ENCODE measurements at places on chromosomes 2 and 18.

GRCh38 chr18:6022074-6022444, 126.7 kb upstream of the TMEM200C start:
- DNase-seq = no peak

DNA sequence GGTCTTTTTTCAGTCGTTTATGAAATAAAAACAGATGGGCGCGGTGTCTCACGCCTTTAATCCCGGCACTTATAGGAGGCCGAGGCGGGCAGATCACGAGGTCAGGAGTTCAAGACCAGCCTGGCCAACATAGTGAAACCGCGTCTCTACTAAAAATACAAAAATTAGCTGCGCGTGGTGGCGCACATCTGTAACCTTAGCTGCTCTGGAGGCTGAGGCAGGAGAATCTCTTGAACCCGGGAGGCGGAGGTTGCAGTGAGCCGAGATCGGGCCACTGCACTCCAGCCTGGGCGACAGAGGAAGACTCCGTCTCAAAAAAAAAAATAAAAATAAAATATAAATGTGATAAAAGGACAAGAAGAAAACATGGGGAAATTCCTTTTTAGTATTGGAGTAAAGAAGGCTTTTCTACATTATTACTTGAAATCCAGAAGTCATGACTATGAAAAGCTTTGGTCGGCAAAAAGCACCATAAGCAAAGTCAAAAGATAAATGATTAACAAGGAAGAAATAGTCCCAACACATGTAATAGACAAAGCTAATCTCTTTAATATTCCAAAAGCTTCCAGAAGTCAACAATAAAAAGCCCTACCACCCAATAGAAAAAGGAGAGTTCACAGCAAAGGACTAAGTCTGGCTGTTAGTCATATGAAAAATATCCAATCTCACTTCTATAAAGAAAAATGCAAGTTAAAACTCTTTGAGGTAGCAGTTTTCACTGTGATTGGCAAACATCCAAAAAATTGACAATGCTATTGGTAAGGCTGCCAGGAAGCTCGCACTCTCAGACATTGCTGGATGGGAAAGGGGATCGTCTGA, 1.4 kb upstream of the FAM168B start:
- DNase-seq = no peak

- no peak for DNase-seq
Measured at GRCh38 chr2:233974530-233975071, 57.4 kb downstream of the TRPM8 start.

DNA sequence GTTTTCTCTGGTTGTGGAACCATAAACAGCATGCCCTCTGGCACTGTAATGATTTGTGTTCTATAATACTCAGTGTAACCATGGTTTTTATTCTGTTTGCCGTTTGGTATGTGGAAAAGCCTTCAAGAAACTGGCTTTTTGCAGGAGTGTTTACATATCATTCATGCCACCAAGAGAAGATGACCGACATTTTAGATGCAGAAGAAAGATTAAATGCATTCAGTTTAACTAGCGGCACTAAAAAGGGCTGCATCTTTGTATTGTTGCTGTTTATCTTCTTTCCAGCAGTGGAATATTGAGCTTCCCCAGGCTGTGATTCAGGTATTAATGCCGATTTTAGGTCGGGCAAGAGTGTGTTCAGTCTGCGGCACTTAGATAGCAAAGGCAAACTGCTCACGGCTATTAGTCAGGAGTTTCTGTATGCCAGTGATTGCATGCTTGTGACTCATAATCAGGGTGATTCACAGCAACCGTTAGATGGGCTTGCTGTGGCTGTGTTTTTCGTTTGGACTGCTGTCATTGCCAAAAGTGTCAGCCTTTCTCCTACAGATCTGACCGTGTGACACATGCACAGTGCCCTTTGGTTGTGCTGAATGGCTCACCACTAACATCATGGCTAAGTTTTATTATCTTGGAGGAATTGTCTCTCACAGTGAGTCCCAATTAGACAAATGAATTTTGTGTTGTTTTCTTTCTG, 479.7 kb downstream of the PARD3B start:
- DNase-seq = no peak

GRCh38 chr2:134934150-134934549, 15.5 kb downstream of the CCNT2 start:
- DNase-seq = no peak

GRCh38 chr2:23093513-23093912, 291.5 kb upstream of the KLHL29 start:
- DNase-seq = no peak

DNA sequence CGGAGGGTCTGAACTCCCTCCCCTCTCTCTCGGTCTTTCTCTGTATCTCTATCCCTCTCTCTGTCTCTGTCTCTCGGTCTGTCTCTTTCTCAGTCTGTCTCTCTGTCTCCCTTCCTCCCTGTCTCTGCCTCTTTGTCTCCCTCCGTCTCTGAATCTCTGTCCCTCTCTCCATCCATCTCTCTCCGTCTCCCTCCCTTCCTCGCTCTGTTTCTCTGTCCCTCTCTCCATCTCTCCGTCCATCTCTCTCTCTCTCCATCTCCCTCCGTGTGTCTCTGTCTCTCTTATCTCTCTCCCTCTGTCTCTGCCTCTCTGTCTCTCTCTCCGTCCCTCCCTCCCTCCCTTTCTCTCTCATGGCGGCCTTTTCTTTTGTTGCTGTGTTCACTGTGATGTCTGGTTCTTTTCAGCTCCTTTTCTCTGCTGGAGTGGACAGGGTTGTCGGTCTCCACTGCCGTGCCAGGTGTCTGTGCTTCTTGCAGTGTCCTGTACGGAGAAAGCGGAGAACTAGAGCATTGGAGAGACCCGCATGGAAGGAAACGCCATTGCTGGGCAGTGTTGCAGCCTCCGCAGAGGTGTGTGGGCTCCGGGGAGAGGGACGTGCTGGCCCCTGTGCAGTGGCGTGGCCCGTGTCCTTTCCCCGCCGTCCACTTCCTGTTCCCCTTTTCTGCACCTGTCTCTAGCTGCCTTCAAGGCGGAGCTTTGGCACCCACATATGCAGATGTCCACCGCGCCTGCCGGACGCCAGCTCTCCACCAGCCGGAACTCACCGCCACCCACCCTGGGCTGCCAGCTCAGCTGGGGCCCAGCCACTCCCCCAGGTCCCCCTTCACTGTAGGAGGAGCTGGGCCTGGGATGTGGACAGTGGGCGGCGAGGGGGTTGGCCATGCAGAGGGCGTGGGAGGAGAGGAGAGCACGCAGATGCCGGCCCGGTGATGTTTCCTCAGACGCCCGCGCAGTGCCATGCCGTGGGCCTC, 113.1 kb downstream of the NFATC1 start:
- no peak for DNase-seq

DNA sequence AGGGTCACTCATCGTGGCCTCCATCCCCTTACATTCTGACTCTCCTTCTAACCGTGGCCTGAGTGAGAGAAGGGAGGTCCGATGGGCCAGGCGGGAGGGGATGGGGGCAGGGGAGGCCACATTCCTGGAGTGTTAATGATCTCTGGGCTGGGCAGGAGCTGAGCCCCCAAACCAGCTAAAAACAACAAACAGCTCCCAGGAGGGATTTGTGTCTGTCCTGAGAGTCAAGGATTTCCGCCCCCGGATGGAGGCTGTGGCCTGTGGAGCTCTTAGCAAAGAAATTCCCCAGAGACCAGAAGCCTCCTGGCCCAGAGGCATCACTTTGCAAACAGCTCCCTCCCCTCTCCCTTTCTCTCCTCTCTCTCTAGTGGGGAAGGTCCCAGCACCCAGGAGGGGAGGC, 23.5 kb downstream of the EMX1 start:
- no peak for DNase-seq

DNA sequence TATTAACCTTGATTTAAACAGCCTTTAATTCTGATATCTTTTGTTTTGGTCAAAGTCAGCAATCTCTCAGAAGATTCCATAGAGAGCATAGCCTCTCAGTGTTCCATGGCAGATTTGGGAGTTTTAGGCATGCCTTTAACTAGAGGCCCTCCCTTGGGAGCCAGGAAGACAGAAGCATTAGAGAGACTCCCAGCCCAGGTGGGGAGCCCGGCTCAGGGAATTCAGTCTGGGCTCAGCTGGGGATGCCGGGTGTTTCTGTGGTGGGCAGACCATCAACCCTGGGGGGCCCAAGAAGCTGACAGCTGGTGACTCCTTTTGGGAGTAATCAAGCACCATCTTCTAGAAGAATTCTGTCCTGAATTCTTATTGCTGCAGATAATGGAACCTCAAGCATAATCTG, 99.7 kb upstream of the CELF4 start:
- DNase-seq = no peak

DNA sequence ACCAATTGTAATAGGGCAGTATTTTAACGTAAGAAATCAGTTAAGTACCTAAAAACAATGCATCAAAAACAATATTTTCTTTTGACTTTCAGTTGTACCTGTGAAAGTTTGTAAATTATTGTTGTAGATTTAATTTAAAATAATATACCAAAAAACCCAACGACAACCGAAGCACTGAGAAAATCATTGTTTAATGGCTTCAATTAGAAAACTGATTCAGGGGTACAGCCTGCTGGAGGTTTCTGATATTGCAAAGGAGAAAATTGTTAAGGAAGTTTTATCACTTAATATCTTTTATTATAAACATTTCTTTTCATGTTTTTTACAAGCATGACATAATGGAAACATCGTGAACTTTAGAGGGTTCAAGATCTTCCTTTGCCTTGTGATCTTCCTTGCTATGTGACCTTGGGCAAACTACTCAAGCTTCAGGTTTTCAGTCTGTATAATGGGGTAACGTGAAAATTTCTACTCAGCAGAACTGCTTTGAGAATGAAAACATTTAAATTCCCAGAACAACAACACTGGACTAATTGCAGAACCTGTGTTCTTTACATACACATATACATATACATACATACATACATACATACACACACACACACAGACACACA, 76.3 kb upstream of the GLS start:
- no peak for DNase-seq

- no peak for DNase-seq
Measured at GRCh38 chr18:79383388-79384056, 12.2 kb upstream of the NFATC1 start.

GRCh38 chr2:220619525-220620220, 952.4 kb downstream of the EPHA4 start:
- DNase-seq = no peak

GRCh38 chr2:112841295-112842044, 4.9 kb upstream of the IL1B start:
- DNase-seq = no peak

DNA sequence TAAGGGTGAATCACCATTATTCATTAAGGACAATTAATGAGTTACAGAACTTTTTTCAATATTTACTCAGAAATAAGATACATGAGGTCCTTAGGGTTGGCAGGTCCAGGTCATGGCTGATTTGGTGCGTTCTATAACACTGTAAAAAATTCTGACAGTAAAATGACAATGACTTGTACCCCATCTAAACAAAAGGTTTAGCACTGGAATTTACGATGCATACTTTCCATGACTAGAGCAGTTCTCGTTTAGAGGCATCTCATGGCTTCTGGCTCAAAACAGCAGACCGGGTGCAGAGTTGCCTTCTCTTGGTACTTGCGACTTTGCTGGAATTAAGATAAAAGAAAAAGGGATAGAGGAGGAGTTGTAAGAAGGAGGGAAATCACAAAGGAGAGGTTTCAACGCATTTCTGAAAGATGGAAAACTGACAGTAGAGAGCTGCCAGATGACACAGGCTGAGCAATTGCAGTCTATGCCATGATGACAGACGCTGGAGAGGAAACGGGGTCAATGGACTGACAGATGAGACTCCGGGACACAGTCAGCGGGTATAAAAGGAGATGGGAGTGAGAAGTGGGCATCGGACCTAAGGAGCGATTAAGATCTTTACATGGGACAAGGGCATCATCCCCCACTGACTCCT, 4.1 kb upstream of the CYS1 start:
- DNase-seq = no peak

DNA sequence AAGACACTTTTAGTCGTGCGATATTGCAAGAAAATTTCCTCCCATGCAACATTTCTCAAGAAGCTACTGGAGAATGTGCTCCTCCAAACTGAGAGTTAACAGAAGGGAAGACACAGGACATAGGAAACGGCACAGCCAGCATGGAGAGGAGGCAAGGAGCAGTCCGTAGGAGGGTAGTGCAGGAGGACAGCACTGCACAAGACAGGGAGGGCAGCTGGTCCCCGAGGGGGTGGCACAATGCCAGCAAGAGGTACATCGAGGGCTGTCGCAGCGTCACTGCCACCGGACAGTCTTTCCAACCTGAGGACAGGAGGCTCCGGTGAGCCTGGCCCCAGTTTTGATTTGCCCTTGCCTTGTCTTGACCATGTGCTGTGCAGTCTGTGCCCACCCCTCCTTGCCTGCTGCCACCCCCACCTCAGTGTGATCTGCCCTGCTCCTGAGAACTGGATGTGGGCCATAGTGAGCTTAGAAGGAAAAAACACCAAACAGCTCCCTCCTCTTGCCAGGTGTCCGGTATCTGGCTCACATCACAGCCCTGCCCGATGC, 81.6 kb upstream of the LAPTM4A start:
- no peak for DNase-seq

DNA sequence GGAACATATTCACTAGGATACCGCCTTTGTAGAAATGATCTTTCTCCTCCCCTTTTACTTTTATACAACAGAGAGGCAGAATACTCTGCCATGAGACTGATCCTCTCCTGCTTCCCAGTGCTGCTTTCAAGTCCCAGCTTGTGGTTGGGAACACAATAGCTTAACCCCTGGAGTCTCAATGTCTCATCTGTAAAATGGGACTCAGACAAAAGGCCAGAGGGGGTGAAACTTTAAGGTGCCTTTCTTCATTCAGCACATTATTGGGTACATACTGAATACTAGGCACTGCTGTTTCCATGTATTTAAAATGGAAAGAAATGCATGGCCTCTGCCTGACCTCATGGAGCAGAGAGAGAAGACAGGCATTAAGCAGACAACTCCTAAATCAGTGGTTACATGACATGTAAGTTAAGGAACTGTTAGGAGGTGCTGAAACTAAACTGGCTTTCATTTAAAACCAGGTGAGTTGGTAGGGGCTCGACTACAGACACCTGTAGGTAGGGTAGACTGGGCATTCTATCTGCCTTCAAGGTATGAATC, 53.8 kb downstream of the MAP4K4 start:
- DNase-seq = no peak

DNA sequence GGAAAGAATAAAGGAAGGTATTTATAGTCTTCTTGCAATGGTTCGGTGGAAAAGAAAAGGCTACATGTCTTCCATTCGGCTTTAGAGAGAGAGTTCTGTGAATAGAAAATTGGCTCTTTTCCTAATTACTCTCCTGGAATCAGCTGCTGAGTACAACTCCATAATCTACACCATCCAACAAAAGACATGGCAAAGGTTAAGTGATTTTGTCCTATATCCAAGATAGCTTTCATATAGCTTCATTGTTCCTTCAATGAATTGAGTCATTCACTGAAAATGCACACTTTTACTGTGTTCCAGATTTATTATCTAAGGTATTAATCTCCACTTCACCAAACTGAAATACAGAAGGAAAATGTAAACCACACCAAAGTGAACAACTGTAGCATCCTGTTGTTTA, 514.5 kb downstream of the LRRTM4 start:
- no peak for DNase-seq
